ENCODE measurements at places on chromosomes 4 and X.

DNA sequence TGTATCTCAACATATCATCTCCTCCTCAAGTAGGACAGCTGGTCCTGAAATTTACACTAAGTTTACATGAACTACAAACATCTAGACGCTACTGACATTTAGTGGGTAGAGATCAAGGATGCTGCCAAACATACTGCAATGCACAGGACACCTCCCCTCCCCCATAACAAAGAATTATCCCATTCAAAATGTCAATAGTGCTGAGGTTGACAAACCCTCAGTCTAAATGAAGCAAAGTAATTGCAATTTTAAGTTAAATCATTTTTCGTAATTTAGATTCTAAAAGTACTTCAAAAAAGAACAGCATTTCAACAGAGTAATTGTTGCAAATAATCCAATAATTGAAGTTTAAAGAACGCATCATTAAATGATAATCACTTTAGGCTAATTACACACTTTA lies 1.2 kb downstream of the PRMT9 start:
- DNase-seq = no peak

GRCh38 chr4:189613207-189613606 lies 327.5 kb upstream of the FRG1 start:
- no peak for DNase-seq

DNA sequence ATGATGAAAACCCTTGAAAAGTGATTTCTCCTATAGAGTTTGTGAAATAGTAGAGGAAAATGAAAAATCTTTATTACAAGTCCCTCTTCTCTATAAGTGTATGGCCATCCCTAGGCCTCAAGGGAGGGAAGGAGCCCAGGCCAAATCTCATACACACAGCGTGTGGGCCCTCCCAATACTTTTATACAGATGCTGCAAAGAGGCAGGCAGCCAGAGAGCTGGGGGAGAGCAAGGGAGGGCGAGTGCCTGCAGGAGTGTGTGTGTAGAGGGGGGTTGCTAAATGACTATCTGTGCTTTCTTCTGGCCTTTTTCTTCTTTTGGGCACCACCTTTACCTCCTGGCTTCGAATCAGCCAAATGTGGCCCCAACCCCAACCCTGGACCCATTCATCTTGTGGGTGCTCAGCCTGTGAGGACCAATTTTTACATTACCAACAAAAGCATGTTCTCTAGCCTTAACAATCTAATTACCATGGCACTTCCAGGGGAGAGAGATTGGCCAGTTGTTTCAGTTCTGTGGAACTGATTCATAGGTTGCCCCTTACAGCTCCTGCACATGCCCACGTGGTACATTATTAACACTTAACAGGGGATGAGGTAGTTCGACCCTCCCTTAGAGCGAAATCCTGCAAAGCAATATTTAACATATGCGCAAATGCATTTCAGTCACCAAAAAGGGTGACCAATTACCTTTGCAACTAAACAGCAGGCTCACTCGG lies 2.0 kb downstream of the GPC3 start:
- DNase-seq = no peak

DNA sequence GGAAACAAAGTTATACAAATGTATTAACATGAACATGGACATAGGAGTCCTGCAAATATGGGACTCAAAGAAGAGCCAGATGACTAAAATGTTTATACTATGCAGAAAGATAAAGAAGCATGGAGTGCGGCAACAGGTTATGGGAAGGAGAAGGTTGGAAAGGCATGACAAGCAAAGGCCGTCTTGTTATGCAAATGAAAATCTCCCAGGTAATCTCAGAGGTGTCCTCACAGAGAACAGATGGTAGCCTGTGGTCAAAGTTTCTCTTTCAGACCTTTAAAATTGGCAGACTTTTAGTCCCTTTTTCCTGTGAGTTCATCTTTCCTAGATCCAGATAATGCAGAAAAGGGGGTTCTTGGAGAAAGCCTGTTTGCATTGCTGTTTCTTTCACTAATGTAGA lies 116.4 kb upstream of the BEND4 start:
- no peak for DNase-seq

DNA sequence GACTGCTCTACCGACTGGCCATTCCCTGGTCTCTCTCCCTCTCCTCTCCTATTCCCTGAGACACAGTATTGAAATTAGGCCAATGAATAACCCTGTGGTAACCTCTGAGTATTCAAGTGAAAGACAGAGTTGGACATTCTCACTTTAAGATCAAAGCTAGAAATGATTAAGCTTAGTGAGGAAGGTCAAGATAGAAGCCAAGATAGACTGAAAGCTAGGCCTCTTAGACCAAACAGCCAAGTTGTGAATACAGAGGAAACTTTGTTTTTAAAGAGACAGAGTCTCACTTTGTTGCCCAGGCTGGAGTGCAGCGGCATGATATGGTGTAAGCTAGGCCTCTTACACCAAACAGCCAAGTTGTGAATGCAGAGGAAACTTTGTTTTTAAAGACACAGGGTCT lies 64.6 kb downstream of the KDM6A start:
- no peak for DNase-seq

DNA sequence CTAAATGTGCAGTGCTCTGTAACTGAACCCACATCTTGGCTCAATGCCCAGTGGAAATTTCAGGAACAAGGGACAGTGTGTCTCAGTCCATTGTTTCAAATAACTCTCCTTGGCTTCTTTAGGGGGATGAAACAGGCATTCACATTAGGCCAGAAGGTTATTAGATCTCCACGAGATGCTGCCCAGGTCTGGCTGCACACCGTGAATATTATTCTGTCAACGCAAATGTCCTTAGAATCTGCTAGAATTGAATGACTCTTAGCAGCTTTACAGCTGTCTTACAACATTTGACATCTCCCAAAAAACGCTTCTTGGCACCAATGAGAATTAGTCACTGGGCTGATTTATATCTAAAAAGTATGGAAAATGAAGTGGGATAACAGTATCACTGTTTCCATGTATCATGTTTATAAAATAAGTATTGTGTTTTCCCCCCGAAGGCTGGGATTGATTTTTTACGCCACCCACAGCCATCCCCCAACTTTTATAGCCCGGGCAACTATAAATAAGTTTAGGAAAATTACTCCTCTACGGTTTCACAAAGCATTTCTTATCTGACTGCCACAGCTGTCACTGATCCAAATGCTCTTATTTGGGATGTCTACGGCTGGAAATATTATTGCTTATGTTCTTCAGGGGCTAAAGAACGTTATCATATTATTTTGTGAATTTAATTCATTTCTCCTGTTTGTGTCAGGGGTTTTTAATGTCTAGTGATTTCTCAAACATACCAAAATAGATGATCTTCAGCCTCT lies 559.7 kb upstream of the FAT1 start:
- DNase-seq = no peak

Data from HuH-7.5 (cell line).